Natural killer cell (primary cell): ENCODE measurements at places on chromosomes 7 and 10.

GRCh38 chr10:96765406-96766240 lies 45.3 kb upstream of the PIK3AP1 start:
- DNase-seq = peak; percentile 73

GRCh38 chr7:70356085-70356786 lies 758.0 kb downstream of the AUTS2 start:
- no peak for DNase-seq

DNA sequence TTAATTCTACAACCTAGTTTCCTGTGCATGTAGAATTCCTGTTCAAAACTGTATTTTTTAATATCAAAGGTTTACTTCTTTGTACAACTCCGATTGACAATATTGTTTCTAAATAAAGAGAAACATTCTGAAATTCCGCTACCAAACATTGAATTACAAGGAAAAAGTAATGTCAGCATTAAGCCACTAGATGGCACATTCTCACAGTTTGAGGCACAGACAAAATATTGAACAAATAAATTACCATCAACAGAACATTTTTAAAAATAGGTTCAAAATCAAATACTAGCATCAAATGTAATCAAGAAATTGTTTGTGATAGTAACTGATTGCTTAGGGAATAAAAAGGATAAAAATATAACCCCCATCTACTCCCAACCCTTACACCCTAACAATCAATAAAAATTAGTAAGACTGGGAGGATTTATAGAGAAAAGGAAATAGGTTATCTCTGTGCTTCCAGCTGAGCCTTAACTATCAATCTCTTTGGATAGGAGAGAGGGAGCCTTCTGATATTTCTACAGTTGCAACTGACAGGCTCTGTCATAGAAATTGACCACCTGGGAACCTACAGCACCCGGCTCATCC lies 86.6 kb upstream of the C7orf33 start:
- peak; percentile 69 for DNase-seq

DNA sequence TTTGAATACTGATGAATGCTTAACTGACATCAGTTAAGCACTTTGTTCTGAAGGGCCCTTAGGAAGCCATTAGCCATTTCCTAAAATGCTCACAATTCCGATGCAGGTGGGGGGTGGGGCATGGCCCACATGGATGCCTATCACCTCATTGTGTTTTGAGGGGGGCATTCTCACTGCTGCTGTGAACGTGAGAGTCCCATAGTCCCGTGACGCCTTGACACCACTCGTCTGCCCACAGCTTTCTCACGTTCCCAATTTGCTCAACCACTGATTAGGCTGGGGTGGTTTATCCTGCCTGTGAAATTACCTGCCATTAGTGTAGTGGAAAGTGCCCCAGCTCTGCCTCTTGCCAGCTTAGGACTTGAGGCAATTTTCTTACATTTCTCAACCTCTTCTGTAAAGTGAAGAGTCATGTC lies 31.9 kb downstream of the DUSP5 start:
- DNase-seq = peak; percentile 74
